LNCaP clone FGC (cell line): ENCODE measurements at places on chromosomes 11 and 22.

GRCh38 chr11:2377511-2378443, 667 bp downstream of the CD81 start:
- no peak for DNase-seq

GRCh38 chr11:3926458-3927095, 71.1 kb downstream of the STIM1 start:
- DNase-seq: no peak

- no peak for DNase-seq
Observed at GRCh38 chr11:104916442-104916841, 18.2 kb upstream of the CASP12 start.

GRCh38 chr11:64558065-64558745, 32.8 kb upstream of the SLC22A12 start:
- DNase-seq: no peak

DNA sequence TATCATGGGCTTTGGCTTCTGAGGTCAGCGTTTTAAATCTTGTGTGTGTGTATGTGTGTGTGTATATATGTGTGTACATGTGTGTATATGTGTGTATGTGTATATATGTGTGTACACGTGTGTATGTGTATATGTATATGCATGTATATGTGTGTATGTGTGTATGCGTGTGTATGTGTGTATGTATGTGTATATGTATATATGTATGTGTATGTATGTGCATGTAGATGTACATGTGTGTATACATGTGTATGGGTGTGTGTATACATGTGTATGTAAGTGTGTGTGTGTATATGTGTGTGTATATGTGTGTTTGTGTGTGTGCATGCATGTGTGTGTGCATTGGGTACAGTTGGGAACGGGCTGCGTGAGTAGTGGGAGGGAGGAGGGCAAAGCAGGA, 123.0 kb downstream of the ST3GAL4 start:
- DNase-seq: no peak

GRCh38 chr11:44754876-44755555, 28.3 kb downstream of the TSPAN18 start:
- DNase-seq: no peak

DNA sequence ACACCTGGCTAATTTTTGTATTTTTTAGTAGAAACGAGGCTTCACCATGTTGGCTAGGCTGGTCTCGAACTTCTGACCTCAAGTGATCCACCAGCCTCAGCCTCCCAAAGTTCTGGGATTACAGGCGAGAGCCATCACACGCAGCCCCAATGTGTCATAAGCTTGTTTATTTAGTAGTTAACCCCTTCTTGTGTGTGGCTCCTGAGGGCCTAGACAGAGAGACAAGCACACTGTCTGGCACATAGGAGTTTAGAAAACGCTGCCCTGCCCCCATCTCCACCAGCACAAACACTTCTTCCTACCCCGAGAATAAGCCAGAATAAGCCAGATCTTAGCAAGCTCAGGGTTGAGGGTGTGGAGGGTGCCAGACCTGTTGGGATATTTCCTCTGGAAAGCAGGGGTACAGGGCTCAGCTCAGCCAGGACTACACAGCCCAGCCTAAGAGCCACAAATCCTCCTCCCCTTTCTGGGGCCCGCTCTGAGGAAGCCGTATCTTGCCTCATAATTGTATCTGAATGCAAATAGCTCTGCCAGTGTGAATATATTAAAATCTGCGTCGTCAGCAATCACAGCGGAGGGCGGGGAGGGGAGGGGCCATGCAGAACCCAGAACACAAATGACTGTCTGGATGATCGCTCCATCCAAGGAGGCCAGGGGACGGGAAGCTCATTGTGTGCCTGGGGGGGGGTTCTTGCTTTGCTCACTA, 247.3 kb downstream of the MN1 start:
- no peak for DNase-seq

- peak; percentile 68 for DNase-seq
Observed at GRCh38 chr22:37933711-37934376, 19.6 kb downstream of the C22orf23 start.

DNA sequence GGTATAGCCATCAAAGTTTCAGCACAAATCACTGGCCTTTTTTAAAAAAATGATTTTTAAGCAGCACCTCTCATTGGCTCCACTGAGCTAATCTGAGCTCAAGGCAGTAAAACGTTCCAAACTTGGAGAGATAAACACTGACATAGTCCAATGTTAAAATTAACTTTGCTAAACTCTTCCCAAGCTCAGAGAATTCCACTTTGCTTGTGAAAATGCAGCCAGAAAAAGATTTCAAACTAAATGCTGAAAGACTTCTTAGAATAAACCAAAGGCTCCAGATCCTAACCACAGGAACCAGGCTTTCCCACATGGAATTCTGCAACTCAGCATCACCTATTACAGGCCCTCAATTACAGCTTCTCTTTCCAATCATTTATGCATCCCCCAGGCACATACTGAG, 84.7 kb upstream of the GDPD4 start:
- DNase-seq: no peak
